Stimulated activated CD4-positive, alpha-beta T cell treated with anti-CD3 and anti-CD28 coated beads, TNF-alpha, amount 100 ng/mL, for 24 hours (primary cell): ENCODE measurements at places on chromosomes 6 and 20.
A peak's percentile ranks its signal among the peaks of the same experiment; 100 is the strongest.

DNA sequence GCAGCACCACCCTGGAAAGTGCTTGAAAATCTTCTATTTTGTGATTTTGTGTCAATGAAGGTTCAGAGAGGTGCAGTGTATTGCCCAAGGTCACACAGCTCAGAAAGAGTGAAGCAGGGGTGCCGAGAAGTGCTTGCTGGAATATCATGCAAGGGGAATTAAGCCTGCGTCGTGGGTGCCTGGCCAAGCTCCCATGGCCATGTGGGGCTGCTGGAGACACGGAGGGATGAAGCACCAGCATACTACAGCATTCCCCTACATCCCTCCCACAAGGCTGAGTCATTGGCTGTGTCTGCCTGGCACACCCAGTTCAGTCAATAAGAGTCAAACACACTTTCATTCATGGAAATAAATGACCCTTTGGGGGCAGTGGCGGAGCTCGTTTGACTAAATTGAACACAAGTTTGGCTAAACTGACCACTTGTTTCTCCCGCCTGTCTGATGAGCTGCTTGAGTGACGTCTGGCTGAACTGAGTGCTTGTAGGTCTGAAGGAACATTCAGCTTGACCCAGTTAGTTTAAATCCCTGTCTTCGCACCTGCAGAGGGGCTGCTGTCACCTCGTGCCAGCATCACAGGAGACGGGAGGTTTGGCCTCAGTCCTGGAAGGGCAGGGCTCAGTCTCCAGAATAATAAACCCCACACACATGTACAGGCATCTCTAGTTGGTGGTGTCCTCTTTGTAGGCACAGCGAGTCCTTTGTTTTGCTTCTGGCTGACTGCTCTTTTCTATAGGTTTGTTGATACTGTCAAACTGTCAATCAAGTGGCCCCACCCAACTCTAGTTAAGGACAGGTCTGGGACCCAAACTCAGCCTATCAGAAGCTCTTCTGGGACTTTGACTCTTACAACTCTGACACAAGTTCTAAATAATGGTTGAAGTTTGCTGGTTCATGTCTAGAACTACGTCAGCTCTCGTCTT, 8.4 kb upstream of the TGM2 start:
- DNase-seq, result no peak

DNA sequence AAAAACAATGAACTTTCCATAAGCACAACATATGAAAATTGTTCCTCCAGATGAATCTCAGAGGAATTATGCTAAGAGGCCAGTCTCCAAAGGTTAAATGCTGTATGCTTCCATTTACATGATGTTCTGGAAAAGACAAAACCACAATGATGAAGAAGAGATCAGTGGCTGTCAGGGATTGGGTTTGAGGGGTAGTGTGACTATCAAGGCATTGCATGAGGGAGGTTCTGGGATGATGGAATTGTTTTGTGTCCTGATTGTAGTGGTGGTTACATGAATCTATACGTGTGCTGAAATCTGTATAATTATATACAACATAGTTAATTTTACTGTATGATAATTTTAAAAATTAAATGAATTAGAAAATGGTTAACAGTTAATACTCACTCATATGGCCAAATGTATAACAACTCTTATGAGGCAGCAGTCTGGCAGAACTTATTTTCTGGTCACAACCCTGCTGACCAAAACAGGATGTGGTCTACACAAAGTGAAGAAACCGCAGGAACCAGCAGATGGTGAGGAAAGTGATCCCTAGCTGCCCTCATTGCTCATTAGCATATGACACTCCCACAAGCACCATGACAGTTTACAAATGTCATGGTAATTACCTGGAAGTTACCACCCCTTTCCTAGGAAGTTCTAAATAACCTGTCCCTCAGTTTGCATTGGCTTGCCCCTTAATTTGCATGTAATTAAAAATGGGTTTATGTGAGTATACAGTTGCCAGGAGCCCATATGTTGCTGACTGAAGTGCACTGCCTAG, 31.9 kb downstream of the NSFL1C start:
- DNase-seq, result peak; percentile 20

GRCh38 chr20:25398376-25399036, 7.9 kb upstream of the ABHD12 start:
- DNase-seq, result no peak

DNA sequence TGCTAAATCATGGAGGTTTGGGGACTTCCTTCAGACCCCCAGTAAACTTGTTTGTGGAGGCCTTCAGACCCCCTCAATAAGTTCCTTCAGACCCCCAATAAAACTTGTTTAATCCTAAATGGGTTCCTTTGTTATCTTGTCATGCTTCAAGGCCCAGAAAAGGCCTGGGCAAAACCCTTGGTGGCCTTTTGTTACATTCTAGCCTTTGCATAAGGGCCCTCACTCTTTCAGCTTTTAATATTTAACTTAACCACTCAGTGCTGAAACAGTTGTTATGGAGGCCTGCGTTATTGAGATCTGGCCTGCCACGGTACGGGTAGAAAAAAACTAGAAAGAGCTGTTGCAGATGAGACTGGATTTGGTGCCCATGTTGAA, 4.3 kb upstream of the DYNLRB1 start:
- DNase-seq, result no peak

DNA sequence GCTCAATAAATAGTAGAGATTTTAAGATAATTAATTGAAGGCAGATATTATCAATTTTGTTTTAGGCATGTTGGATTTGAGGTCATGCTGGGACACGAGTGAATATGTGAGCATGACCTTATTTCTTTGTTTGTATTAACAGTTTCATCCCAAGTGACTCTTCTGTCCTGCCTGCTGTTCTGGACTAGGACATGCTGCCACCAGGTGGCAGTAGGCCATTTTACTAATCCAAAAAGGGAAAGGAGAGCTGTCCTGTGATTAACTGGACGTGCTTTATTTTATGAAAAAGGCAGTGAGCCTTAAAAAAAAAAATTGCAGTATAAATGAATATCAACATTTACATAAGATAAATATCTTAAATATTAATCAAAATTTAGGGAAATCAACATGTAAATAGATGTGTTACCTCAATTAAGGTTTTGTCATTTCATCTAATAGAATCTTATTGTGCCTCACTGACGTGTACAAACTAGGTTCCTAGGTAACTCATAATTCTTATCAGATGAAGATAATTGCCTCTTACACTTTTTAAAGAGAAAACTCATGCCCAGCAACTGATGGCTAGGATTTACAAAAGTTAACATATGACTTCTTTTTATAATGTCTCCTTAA, 49.8 kb downstream of the FRK start:
- DNase-seq, result no peak

GRCh38 chr6:112383191-112383590, 36.1 kb downstream of the RFPL4B start:
- no peak for DNase-seq

DNA sequence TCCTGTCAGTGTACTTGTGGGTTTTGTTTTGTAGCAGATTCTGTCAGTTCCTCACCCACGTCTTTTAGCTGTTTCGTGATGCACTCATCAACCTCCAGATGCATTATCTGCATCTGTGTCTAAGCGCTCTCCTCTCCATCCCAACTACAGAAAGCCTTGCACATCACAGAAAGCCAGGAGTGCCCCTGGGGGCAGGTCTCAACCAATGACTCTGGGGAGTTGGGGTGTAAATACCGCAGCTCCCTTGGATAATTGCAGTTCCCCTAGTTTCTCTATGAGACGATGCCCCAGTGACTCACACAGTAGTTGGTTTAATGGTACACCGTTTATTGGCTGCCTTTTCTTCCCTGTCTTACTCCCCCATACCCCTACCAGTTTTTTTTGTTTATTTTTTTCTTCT, 158.1 kb downstream of the SOX4 start:
- no peak for DNase-seq

DNA sequence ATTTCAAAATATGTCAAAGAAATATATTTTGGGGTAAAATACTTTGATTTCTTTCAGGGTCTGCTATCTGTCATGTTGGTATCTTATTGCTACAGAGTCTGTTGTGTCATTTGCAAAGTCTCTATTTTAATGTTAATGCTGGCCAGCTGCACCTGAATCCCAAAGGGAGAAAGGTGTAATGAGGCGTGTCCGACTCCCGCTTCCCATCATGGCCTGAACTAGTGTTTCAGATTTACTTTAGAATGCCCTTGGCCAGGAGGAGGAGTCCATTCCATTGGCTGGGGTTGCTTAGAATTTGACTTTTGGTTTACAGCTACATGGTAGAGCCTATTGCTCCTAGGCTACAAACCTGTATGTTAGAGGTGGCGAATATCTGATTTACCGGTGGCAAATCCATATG, 69.3 kb downstream of the FAM50B start:
- no peak for DNase-seq

- DNase-seq, result no peak
Measured at GRCh38 chr6:89948876-89949275, 54.6 kb downstream of the GJA10 start.

DNA sequence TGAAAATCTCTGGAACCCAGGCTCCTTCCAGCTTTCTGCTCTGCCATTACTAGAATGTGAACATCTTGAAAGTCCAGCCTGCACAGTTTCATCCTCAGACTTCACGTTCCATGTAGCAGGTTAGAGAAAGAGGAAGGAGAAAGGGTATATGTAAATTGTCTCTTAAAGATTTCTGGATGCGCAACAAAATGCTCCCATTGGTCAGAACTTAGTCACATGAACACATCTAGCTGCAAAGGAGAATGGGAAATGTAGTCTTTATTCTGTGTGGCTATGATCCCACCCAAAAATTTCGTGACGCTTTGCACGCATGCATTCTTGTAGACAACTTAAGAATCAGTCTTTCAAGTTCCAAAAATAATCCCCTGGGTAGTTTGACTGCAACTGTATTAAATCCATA, 46.4 kb upstream of the CHD6 start:
- no peak for DNase-seq

DNA sequence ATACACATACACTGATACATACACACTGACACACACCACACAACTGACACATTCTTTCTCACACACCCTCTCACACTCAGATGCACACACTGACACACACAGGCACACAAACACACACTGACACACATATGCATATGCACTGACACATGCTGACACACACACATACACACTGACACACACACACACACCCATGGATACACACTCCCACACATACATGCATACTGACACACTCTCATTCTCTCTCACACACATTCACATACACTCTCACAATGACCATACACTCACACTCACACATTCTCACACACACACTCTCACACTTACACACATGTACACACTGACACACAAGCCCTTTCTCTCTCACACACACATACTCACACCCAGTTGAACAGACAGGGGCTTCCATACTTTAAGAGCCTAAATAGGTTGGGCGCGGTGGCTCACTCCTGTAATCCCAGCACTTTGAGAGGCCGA, 236.4 kb downstream of the LRFN2 start:
- no peak for DNase-seq

DNA sequence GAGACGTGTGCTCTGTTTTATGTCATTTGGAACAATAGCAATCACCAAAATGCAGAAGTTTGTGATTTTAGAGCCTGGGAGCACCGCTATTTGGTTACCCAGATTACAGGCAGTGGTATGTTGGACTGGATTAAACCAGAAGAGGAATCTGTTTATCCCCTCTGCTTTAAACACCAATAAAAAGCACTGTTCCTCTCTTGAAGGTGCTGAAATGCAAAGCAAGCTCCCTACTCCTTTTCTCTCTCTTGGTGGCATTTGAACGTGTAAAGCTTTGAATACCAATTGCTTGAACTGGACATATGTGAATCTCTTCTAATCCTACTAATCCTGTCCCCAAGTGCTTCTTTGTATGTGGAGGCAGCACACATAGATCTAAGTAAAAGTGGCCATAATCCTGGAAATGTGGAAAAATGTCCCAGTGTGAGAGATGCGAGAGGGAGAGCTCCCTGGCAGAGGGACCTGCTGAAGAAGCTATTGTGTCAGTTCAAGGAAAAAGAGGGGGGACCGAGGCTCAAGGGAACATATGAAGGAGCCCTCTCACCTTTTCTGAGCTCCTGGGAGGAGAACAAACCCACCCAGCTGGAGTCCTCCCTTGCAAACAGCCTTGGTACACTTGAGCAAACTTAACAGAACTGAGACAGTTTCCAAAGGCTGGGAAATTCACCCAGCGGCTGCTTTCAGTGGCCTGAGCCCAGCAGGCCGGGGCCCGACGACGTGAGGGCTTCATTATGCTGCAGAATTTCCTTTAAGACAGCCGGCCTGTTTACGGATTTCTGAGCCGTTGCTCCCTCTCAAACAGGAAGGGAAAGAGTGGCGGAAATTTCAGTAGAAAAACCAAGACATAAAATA, 18.8 kb upstream of the OLIG3 start:
- DNase-seq, result no peak

GRCh38 chr6:164273491-164273890, 859.0 kb downstream of the QKI start:
- DNase-seq, result no peak

DNA sequence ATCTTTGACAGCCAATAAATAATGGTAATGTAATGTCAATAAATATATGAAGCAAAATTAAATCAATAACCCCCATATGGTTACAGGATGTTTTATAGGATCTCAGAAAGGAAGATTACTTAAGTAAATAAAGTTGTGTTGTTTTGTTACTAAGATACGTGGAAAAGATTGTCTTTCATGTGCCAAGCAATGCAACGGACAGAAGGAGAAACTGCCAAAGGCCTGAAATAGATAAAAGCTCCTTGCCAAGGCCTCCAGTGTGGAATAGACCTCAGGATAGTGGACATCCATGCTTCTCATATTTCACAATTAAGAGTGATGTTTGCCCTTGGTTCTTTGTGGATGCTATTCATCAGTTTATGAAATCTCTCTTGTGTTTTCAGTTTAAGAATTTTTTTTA, 16.4 kb upstream of the FNDC1 start:
- no peak for DNase-seq

- no peak for DNase-seq
Measured at GRCh38 chr20:11076434-11077105, 402.8 kb upstream of the JAG1 start.

- no peak for DNase-seq
Measured at GRCh38 chr20:3885715-3886114, 3.5 kb upstream of the PANK2 start.

DNA sequence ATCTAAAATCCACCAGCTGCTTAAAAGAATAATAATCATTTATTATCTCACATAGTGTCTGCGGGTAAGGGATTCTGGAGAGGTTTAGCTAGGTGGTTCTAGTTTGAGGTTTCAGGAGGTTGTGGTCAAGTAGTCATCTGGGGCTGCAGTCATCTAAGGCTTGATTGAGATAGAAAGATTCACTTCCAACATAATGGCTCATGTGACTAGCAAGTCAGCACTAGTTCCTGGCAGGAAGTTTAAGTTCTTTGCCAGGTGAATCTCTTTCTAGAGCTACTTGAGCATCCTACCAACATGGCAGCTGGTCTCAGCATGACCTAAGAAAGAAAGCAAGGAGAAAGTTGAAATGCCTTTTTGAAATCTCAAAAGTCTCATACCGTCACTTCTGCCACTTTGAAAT, 128.8 kb downstream of the EDN1 start:
- no peak for DNase-seq

DNA sequence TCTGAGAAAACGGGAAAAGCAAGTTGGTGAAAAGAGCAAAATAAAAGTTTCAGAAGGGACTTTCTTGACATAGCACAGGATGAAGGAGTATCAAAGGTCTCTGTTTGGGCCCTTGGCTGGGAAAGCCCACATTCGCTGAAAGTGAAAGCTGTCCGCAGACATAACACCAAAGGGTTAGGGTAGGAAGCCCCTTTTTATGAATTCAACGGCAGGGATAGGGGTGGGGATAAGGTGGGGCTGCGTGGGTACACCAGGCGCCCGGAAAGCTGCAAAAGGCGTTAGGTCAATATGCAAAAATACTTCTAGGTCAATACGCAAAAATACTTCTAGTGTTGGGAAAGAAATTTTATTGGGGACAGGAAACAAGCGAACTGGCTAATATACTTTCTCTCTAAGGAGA, 135.1 kb downstream of the OR2B2 start:
- no peak for DNase-seq

- no peak for DNase-seq
Measured at GRCh38 chr20:11982289-11982954, 64.7 kb downstream of the BTBD3 start.

GRCh38 chr6:118558464-118559217, 10.5 kb downstream of the PLN start:
- no peak for DNase-seq
